H1 (cell line): ENCODE measurements at places on chromosomes 6 and 20. TPM values are rescaled to one million over a fixed set of nuclear protein-coding genes. Genes with fewer than 3 reads are reported as not detected.

GRCh38 chr6:64243618-64244017, 608.0 kb downstream of the PHF3 start:
- H3K36me3 ChIP-seq: no peaks in the 10 kb centered on the region
- H3K27me3 ChIP-seq: no peaks in the 10 kb centered on the region
- DNase-seq: no peak
- no peak overlapping the region for H3K27ac ChIP-seq
- H3K4me3 ChIP-seq: no peak overlapping the region

Gene SLC2A10
- 9.7 and 9.9 TPM in 2 replicates for total RNA-seq

DNA sequence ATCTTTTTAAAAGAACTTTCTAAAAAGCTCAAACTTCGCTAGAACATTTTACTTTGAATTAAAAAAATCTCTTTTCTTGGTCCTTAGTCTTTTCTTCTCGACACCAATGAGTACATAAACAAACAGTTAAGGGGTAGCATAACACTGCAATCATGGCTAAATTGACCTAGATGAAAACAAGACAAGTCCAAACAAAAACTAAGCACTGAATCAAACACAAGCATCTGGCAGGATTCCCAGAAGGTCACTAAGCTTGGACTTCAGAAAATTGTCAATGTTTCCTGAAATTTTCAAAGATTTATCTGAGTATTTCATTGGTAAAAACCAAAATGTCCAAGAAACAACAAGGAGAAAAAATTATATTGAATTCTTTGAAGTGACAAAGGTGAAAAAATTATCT, 5.0 kb downstream of the COL21A1 start:
- no peak for DNase-seq
- no peaks in the 10 kb centered on the region for H3K4me1 ChIP-seq
- no peaks in the 10 kb centered on the region for H3K27me3 ChIP-seq
- no peaks in the 10 kb centered on the region for H3K36me3 ChIP-seq

DNA sequence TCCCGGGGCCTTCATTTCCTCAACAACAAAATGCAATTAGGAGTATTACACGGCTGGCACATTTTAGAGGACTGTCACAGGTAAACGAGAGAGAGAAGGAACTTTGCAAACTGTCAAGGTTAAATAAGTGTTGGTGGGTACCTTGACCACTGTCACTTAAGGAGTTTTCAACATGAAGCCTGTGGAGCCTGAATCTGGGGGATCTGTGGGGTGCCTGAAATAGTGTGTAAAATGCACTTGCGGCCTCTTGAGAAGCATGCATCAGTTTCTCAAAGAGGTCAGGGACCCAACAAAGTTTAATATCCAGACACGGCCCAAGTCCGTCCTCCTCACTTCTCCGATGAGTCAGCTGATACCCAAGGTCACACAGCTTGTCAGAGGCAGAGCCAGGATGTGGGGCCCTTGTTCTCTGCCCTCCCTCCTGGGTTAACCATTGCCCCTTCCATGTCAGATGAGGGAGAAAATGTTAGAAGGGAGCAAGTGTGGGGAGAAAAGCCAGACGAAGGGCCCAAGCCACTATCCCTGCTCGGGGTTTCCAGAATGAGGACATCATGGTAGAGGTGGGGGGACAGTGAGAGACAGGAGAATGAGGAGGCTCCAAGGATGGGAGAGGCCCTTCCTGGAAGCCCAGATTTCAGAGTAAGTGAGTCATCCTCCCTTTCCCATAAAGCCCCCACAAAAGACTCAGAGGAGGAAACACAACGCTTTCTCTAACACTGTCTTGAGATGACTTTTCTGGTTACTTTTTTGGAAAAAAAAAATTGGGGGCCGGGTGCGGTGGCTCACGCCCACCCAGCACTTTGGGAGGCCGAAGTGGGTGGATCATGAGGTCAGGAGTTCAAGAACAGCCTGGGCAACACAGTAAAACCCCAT, 42.2 kb downstream of the C6orf132 start:
- H3K4me3 ChIP-seq: no peak overlapping the region
- H3K4me1 ChIP-seq: peaks cover 2% of the 10 kb centered on the region; the same call in 1 of the 2 replicates
- peaks cover 21% of the 10 kb centered on the region for H3K27me3 ChIP-seq
- H3K27ac ChIP-seq: no peak overlapping the region

DNA sequence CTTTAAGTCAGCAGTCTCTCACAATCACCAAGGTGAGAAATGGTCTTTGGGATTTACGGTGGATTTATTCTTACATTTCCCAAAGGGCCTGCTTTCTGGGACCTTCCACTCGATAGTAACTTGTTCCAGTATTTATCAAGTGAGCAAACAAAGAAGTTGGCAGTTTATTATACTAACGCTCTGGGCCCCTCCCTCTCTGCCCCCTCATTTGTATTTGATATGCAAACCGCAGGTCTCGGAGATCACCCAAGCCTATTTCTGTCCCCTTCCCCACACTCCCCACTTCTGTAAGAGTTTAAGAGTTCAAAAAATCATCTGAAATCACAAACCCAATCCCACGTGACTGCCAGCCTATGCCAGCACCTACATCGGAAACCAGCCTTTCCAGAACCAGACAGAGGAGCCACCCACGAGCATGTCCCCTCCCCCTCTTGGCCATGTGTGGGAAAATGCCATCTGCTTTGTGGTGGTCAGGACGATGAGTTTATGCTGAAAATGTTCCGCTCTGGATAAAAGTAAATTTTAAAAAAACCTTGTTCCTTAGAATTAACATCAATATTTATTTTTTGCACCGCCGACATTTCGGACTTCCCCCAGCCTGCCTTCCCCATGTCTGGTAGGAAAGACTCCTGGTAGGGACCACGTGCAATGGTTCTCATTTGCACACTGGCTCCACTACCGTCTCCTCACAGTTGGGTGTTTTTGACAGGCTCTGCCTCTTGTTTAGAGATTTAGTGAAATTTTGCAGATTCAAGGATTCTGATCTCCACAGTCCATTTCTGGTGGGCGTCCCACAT, 281.0 kb downstream of the TFAP2C start:
- no peak for DNase-seq
- H3K4me1 ChIP-seq: no peaks in the 10 kb centered on the region
- no peak overlapping the region for H3K27ac ChIP-seq
- no peaks in the 10 kb centered on the region for H3K36me3 ChIP-seq

DNA sequence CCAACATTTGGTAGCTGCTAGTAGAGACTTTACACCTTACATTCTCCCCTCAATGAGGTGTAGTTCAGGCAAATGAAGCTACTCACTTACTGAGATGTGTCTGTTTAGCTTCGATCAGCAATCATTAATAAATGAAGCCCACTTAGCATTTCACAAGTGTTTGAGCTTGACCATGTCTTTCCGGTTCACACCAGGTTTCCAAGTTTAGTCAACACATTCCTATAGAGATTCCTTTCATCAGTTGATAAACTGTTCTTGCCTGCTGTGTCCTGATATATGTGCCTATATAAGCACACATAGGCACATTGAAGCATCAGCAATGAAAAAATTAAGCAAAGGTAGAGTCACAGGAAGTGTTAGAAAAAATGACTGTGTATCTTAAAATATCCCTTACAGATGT, 150.0 kb downstream of the BTBD3 start:
- H3K27me3 ChIP-seq: no peaks in the 10 kb centered on the region
- H3K27ac ChIP-seq: no peak overlapping the region
- H3K4me1 ChIP-seq: peaks cover 5% of the 10 kb centered on the region
- H3K36me3 ChIP-seq: no peaks in the 10 kb centered on the region

DNA sequence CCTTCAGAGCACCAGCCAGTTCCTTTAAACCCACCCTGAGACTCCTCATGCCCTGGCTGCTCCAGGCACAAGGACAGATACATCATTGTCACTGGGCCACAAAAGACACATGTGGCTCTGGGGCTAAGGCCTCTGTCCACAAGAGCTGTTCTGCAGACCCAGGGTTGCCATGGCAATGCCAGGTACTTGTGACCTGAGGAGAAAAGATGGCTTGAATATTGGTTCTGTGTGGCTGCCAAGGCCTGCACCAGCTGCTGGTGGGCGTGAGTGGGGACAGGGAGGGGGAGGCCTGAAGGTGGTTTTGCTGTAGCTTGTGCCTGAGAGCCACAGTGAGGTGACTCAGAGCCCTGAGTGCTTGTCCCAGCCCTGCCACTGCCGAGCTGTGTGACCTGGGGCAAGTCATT, 31.8 kb downstream of the SAYSD1 start:
- no peak overlapping the region for H3K27ac ChIP-seq
- no peak for DNase-seq
- no peaks in the 10 kb centered on the region for H3K27me3 ChIP-seq
- no peaks in the 10 kb centered on the region for H3K4me1 ChIP-seq

Gene GLP1R
- 2.6 and 3.0 TPM in 2 replicates for total RNA-seq

- H3K4me1 ChIP-seq: peaks cover 2% of the 10 kb centered on the region
- DNase-seq: no peak
- H3K36me3 ChIP-seq: no peaks in the 10 kb centered on the region
- no peak overlapping the region for H3K27ac ChIP-seq
- H3K4me3 ChIP-seq: no peak overlapping the region
- no peaks in the 10 kb centered on the region for H3K27me3 ChIP-seq
Observed at GRCh38 chr6:37988696-37989095, 169.2 kb downstream of the ZFAND3 start.

GRCh38 chr6:139373154-139373927, 1.1 kb downstream of the CITED2 start:
- H3K4me3 ChIP-seq: peak overlapping the region; percentile 79
- H3K36me3 ChIP-seq: peaks cover 3% of the 10 kb centered on the region; the same call in 1 of the 2 replicates
- H3K27me3 ChIP-seq: no peaks in the 10 kb centered on the region
- no peak for DNase-seq
- H3K4me1 ChIP-seq: peaks cover 28% of the 10 kb centered on the region

DNA sequence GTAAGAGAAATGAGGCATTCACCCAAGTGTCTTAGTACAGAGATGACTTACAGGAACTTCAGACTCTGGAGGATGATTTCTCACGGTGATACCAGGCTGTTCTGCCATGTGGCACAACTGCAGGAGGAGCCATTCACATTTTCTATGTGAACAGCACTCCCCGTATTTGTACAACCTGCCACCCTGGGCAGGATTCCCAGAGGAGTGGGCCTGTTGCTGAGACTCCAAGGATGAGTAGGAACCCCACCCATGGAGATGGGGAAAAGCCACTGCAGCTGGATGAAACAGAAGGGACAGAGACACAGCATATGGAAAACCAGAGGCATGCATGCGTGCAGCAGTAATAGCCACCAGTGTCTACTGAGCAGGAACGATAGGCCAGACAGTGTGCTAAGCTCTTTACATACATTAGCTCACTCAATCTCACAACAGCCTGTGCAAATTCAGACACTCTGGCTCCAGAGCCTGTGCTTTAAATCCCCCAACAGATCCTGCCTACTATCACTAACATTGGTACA, 48.0 kb upstream of the PTPRT start:
- no peaks in the 10 kb centered on the region for H3K4me1 ChIP-seq
- H3K36me3 ChIP-seq: no peaks in the 10 kb centered on the region
- DNase-seq: no peak
- H3K27ac ChIP-seq: no peak overlapping the region
- no peaks in the 10 kb centered on the region for H3K27me3 ChIP-seq

DNA sequence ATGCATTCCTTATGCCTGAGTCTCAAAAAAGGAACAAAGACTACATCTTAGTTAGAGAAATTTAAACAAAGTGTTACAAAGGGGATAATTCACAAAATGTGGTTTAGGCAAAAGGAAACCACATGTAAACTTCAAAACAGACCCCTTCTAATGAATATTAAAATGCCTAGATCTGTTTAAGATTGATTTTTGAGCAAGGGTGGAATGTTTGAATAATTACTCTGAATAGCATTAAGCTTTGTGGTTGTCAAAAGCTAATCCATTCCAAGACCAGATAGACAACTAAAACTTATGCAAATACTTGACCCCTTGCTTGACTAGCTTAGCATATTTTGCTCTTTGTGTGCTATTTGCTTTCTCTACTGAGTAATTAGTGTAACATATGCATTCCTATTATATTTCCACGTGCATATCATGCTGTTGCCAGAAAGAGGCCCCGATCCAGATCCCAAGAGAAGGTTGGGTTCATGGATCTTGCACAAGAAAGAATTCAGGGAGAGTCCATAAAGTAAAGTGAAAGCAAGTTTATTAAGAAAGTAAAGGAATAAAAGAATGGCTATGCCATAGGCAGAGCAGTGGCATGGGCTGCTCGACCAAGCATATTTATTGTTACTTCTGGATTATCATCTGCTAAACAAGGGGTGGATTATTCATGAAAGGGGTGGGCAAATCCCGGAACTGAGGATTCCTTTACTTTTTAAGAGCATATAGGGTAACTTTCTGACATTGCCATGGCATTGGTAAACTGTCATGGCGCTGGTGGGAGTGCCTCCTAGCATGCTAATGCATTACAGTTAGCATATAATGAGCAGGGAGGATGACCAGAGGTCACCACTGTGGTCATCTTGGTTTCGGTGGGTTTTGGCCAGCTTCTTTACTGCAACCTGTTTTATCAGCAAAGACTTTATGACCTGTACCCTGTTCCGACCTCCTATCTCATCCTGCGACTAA, 1193.4 kb upstream of the EYS start:
- no peak overlapping the region for H3K4me3 ChIP-seq
- H3K4me1 ChIP-seq: no peaks in the 10 kb centered on the region
- no peaks in the 10 kb centered on the region for H3K27me3 ChIP-seq

DNA sequence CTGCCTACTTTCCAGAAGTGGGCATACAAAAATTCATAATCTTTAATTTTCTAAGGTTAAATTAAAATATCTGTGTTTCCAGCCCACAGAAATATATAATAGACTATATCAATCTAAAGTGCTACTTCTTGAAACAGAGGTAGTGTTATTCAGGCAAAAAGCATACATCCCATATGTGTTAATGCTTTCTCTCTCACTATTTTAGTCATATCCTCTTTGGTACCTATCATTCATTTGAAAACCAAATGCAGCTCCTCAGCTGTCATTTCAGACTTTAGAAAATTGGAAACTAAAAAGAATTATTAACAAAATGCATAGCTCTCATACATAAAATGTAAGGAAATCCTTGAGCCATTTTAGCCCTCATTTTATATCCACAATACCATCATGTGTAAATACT, 925 bp downstream of the FHL5 start:
- no peak overlapping the region for H3K27ac ChIP-seq
- H3K4me1 ChIP-seq: no peaks in the 10 kb centered on the region; the same call in 1 of the 2 replicates
- no peaks in the 10 kb centered on the region for H3K36me3 ChIP-seq
- no peak for DNase-seq
- H3K27me3 ChIP-seq: no peaks in the 10 kb centered on the region

DNA sequence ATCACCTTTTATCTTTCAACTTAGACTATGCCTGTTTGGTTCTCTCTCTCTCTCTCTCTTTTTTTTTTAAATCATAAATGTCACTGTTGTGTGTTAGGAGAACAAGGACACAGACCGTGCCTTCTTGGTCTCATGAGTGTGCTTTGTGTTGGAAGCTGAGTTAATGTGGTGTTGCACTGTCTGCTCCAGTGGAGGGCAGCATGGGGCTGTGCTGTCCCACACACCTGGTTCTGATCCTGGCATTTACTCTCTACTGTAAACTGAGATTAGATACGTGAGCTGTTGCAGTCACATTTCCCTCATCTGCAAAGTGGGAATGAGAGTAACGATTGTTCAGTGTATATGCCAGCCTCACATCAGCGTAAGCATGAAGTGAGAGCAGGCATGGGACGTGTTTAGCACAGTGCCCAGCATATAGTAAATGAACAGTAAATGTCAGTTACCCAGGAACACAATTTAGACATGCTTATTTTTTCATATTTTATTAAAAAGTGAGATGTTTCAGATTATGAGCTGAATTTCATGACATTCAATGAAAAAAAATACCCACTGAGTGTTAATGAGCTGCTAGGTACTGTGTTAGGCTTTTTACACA, 161.1 kb downstream of the FARS2 start:
- peak; percentile 38 for DNase-seq
- H3K27ac ChIP-seq: no peak overlapping the region
- H3K36me3 ChIP-seq: no peaks in the 10 kb centered on the region
- peaks cover 2% of the 10 kb centered on the region for H3K4me1 ChIP-seq
- no peaks in the 10 kb centered on the region for H3K27me3 ChIP-seq
